Right lobe of liver (tissue), 6 donors: ENCODE measurements at places on chromosomes 3 and 15. TPM values are rescaled to one million over a fixed set of nuclear protein-coding genes. Genes with fewer than 3 reads are reported as not detected.

TM4SF4 gene
- 318 TPM for total RNA-seq

HYKK gene
- 4.8 TPM for total RNA-seq

RHOV gene
- total RNA-seq, result not detected

CSNK1G1 gene
- 3.9 TPM for total RNA-seq

RLBP1 gene
- total RNA-seq, result not detected

THRB gene
- total RNA-seq, result 14.5 TPM

CHRD gene
- 62.2 TPM for total RNA-seq

ADAMTS17 gene
- total RNA-seq, result 24.4 TPM

SLC7A14 gene
- total RNA-seq, result not detected

OR5K2 gene
- not detected for total RNA-seq

ZNF662 gene
- 2.4 TPM for total RNA-seq

SAXO2 gene
- total RNA-seq, result 0.06 TPM

NUP210 gene
- total RNA-seq, result 17.7 TPM

PSTPIP1 gene
- total RNA-seq, result 4.9 TPM

DNAH12 gene
- total RNA-seq, result 0.29 TPM

ATP8B4 gene
- total RNA-seq, result 6.2 TPM

CELSR3 gene
- total RNA-seq, result 0.50 TPM

CHRM5 gene
- total RNA-seq, result not detected

MAGEF1 gene
- 8.9 TPM for total RNA-seq

SLC15A2 gene
- total RNA-seq, result 0.18 TPM

TLR9 gene
- total RNA-seq, result 0.12 TPM

GRIP2 gene
- 0.42 TPM for total RNA-seq

SRGAP3 gene
- total RNA-seq, result 3.6 TPM

GMNC gene
- 1.7 TPM for total RNA-seq

SCN11A gene
- 0.12 TPM for total RNA-seq
